Memory B cell (primary cell): ENCODE measurements at places on chromosomes 16 and 17.

DNA sequence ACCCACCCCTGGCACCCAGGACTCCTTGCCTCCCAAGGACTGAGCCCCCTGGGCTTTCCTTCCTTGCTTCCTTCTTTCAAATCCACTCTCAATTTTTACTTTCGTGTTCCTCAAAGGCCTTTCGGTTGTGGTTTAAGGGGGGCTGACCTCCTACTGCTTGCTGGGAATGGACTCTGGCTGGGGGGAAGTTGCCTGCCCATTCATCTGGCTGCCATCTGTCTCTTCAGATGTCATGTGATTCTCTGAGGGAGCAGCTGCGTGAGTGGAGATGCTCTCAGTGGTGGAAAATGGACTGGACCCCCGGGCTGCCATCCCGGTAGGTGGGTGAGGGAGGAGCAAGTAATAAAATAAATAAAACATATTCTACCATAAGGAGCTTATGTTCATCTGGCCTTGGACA, 93.8 kb upstream of the RPRML start:
- no peak overlapping the region for H3K27ac ChIP-seq
- no peak overlapping the region for H3K4me3 ChIP-seq
- H3K36me3 ChIP-seq = peaks cover 6% of the 10 kb centered on the region
- H3K4me1 ChIP-seq = peaks cover 19% of the 10 kb centered on the region
- H3K27me3 ChIP-seq = no peaks in the 10 kb centered on the region

GRCh38 chr16:73191660-73192046, 143.7 kb upstream of the ZFHX3 start:
- H3K27me3 ChIP-seq = peaks cover 10% of the 10 kb centered on the region
- H3K4me3 ChIP-seq = no peak overlapping the region
- no peak overlapping the region for H3K27ac ChIP-seq
- DNase-seq = no peak

DNA sequence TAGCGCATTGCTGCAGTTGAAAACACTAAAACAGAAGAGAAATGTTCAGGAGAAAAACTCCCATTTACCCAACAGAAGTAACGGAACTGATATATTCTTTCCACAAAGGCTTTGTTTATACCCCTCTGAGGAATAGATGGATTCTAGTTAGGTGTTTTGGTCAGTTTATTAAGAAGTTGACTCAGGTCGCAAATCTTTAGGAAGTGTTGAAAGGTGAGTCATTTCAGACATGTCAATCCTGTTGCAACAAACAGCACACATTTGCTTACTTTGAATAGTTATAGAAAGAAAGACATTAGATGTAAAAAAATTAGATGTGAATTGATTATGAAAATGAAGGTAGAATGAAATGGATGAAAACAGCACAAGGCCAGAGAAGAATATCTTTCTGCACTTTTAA, 941.0 kb downstream of the KCNJ2 start:
- no peak for DNase-seq
- no peaks in the 10 kb centered on the region for H3K27me3 ChIP-seq
- no peaks in the 10 kb centered on the region for H3K4me1 ChIP-seq
- H3K27ac ChIP-seq = no peak overlapping the region

DNA sequence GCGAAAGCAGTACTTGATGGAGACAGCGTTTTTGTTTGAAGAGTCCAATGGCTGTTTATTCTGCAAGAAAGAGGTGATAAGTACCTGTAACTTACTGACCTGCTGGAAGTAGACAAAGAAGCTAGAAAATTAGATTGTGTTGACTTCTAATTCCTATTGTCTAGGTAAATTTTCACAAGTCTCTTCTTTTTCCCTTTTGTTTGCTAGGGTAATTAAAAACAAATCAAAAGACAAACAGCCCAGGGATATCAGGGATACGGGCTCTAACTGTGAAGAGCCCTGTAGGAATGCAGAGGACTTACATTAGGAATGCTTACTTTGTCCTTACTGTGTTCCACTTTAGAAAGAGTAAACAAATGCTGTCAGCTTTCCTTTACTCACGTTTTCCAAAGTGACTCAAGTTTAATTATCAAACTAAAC, 7.0 kb downstream of the PSME3IP1 start:
- peaks cover 7% of the 10 kb centered on the region for H3K36me3 ChIP-seq
- H3K4me1 ChIP-seq = peaks cover 17% of the 10 kb centered on the region
- no peak overlapping the region for H3K27ac ChIP-seq
- H3K4me3 ChIP-seq = no peak overlapping the region
- DNase-seq = no peak

- no peak overlapping the region for H3K4me3 ChIP-seq
- H3K36me3 ChIP-seq = no peaks in the 10 kb centered on the region
- no peaks in the 10 kb centered on the region for H3K4me1 ChIP-seq
- DNase-seq = no peak
Observed at GRCh38 chr16:25403852-25404251, 146.2 kb upstream of the ZKSCAN2 start.

DNA sequence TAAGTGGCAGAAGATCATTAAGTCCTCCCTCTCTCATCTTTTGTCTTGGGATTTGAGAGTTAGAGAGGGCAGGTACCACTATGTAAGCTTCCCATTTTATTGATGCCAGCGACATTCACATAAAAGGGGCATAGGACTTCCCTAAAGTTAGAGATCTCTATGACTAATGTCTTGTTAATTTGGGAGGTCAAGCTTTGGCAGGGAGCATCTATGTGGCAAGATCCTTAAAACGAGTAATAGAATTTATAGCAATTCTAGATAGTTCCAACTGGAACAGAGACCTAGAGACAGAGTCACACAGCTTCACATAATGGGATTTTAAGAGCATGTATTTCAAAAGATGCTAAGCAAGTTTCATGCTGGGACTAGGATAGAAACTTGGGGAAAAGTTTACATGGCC, 308.0 kb downstream of the MAP2K6 start:
- no peaks in the 10 kb centered on the region for H3K36me3 ChIP-seq
- no peaks in the 10 kb centered on the region for H3K27me3 ChIP-seq
- H3K4me1 ChIP-seq = no peaks in the 10 kb centered on the region
- H3K27ac ChIP-seq = no peak overlapping the region

DNA sequence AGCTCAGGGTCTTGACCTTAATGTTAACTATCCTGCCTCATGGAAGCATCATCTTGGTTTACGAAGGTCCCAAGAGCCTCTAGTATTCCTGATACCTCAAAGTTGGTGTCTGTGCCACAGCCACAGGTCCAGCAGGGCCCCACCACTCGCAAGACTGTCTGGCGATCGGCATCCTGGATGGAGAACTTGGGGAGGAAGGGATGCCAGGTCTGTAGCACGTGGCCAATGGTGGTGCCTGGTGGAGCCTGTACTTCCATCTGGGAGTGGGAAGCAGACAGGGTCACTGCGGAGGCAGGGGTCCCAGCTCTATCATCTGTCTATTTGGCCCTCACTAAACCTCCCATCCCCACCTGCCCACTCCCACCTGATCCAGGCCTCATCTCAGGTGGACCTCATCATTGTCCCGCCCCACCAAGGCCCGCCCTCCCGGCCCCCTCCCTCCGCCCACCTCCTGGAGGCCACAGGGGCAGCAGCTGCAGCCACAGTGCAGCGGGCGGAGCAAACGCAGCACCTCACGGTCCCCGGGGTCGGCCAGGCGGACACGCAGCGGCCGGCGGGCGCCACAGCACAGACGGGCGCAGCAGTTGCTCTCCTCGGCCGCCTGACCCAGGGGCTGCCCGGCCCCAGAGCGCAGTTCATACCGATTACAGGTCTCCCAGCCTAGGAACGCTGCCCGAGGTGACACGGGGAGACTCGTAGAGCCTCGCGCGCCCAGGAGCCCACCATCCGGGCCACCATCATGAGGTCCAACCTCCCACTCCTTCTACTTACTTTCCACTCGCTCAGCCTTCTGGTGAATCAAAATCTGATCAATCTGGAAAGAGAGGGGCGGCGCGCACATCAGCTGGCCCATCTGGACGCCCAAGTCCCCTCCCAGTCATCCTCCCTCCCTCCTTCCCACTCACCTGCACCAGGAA, 1.4 kb downstream of the PLSCR3 start:
- H3K4me1 ChIP-seq = peaks cover 14% of the 10 kb centered on the region
- no peak for DNase-seq
- no peak overlapping the region for H3K27ac ChIP-seq

DNA sequence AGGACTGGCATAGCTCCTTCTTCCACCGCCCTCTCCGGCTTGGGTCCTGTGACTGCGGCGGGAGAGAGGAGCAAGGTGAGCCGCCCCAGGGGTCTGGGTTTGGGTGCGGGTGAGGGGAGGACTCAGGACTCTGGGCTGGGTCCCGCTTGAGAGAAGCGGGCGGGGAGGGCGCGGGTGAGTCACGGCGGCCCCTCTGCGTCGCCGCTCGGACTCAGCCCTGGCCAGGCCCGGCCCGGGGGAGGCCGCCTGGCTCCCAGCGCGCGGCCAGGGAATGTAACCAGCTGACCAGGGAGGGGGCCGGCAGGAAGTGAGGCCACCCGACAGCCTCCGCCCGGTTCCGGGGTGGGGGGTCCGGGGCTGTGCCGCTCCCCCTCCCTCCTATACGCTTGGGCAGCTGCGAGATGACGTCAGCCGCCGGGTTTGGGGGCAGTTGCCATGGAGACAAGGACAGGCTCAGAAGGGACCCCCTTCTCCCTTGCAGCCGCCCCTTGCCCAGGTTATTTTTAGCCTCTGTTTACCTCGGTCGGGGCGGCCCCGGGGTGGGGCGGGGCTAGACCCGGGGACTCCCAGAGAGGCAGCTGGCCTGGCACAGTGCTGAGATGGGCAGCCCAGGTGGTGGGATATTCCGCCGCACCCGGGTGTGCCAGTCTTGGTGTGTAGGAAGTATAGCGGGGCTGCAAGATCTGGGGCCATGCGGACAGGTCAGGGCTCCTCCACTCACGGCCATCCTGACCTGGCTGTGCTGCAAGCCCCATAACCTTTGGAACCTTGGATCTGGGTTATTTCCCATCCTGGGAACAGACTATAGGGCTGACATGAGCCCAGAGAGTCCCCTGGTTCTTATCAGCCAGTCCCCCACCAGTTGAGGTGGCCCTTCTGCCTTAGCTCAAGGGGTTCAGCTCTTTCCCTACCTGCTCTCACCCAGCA, 1.6 kb downstream of the RIPOR1 start:
- H3K4me3 ChIP-seq = peak overlapping the region; percentile 98
- H3K4me1 ChIP-seq = peaks cover 46% of the 10 kb centered on the region
- H3K36me3 ChIP-seq = peaks cover 11% of the 10 kb centered on the region

- H3K36me3 ChIP-seq = peaks cover 7% of the 10 kb centered on the region
- peak; percentile 43 for DNase-seq
- H3K4me1 ChIP-seq = peaks cover 13% of the 10 kb centered on the region
Observed at GRCh38 chr16:4372578-4373355, 1.1 kb downstream of the VASN start.

DNA sequence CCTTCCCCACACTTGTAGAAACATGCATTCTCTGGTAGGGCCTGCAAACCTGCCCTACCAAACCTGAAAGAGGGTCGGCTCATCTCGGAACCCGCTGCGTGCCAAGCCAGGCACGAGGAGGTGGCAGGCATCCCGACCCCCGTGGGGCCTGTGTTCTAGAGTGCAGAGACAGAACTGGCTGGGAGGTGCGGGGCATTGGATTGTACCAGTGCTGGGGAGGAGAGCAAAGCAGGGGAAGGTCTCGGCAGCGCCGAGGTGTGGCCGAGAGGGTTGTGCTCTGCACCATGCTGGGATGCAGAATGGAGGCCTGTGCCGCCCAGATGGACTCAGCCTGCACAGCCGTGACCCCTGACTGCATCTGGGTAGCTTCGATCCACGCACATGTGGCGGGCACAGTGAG, 17.8 kb upstream of the MC1R start:
- no peak overlapping the region for H3K27ac ChIP-seq
- no peak overlapping the region for H3K4me3 ChIP-seq

GRCh38 chr17:16989953-16990860, 18.3 kb upstream of the TNFRSF13B start:
- no peak for DNase-seq
- peaks cover 44% of the 10 kb centered on the region for H3K4me1 ChIP-seq
- no peaks in the 10 kb centered on the region for H3K36me3 ChIP-seq
- no peaks in the 10 kb centered on the region for H3K27me3 ChIP-seq
- H3K4me3 ChIP-seq = peak overlapping the region; percentile 60

- H3K27me3 ChIP-seq = no peaks in the 10 kb centered on the region
- no peak overlapping the region for H3K27ac ChIP-seq
- peaks cover 9% of the 10 kb centered on the region for H3K36me3 ChIP-seq
- peaks cover 12% of the 10 kb centered on the region for H3K4me1 ChIP-seq
- no peak for DNase-seq
Observed at GRCh38 chr17:1154704-1155103, 25.1 kb downstream of the ABR start.

DNA sequence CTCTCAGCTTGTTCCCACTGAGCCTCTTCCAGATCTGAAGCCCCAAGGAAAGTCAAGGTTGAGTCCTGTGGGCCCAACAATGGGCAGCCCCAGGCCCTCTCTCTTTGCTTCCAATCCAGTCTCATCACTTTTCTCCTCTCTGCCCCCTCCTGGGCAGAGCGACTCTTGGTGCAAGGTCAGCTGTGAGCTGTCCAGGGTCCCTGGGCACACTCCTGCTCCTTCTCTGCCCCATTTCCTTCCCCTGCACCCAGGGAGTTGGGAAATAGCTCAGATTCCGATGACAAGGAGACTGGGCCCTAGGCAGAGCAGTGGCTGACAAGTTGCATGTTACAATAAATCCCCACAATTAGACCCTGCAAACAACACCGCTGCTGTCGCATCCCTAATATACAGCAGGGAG, 16.1 kb upstream of the CRHR1 start:
- H3K27me3 ChIP-seq = peaks cover 31% of the 10 kb centered on the region
- H3K36me3 ChIP-seq = no peaks in the 10 kb centered on the region
- no peak overlapping the region for H3K4me3 ChIP-seq
- no peaks in the 10 kb centered on the region for H3K4me1 ChIP-seq
- H3K27ac ChIP-seq = no peak overlapping the region

DNA sequence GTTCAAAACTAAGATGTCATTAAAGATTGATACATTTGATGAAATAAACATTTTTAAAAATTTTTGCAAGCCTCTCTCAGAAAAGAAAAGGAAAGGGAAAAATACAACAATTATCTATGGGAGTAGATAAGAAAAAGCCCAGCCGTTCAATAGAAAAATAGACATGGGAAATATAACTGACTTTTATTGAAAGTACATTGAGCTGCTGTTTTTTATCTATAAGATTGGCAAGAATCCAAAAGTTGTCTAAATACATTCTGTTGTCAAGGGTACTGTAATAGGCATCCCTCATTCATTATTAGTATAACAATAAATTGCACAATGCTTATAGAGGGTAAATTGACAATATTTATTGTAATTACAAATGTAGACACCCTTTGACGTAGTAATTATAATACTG, 38.4 kb upstream of the IRX6 start:
- H3K27me3 ChIP-seq = peaks cover 3% of the 10 kb centered on the region
- no peak overlapping the region for H3K4me3 ChIP-seq
- H3K27ac ChIP-seq = no peak overlapping the region
- DNase-seq = no peak
